ENCODE measurements at places on chromosomes 7 and 10. TPM values are rescaled to one million over a fixed set of nuclear protein-coding genes. Genes with fewer than 3 reads are reported as not detected.

The UNCX gene
- total RNA-seq, result not detected

The NODAL gene
- total RNA-seq, result not detected

The FAM25C gene
- not detected for total RNA-seq

The NEUROD6 gene
- not detected for total RNA-seq

The DPP6 gene
- total RNA-seq, result not detected

The CRHR2 gene
- total RNA-seq, result not detected

The SFRP5 gene
- not detected for total RNA-seq

The TIMM23 gene
- 65.7 TPM for total RNA-seq

The TMEM196 gene
- not detected for total RNA-seq

The LMBR1 gene
- 133 TPM for total RNA-seq

The GIMAP6 gene
- total RNA-seq, result 171 TPM

The JCAD gene
- 61.6 TPM for total RNA-seq

The GPR26 gene
- not detected for total RNA-seq

The OR2A12 gene
- total RNA-seq, result not detected

The LMOD2 gene
- total RNA-seq, result not detected

The KEL gene
- total RNA-seq, result not detected
